Stimulated activated naive CD8-positive, alpha-beta T cell treated with anti-CD3 and anti-CD28 coated beads, Interleukin-15, amount 100 ng/mL, for 72 hours (primary cell): ENCODE measurements at places on chromosomes 13 and 19.
A peak's percentile ranks its signal among the peaks of the same experiment; 100 is the strongest.

GRCh38 chr19:33905937-33906577 lies 109.4 kb downstream of the KCTD15 start:
- DNase-seq = peak; percentile 23

- DNase-seq = no peak
Measured at GRCh38 chr13:53807251-53807834, 778.7 kb downstream of the OLFM4 start.

GRCh38 chr19:14325863-14326262 lies 55.4 kb upstream of the ADGRE5 start:
- no peak for DNase-seq

DNA sequence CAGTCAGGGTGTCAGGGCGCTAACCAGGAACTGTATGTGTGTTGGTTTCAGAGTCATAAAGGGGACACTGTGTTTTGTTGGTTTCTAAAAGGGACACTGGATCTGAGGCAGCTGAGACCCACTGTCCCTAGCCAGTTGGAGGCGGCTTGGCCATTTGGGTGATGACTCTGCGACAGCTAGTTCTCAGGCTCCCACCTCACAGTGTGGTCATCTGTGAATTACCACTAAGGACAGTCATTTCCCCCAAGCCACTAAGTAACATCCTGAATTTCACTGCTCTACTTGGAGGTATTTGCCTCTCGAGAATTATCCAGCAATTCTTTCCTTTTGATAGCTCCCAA lies 51.5 kb downstream of the EPS15L1 start:
- no peak for DNase-seq
